Kidney glomerular epithelial cell (primary cell): ENCODE measurements at places on chromosomes 2 and 18.
A peak's percentile ranks its signal among the peaks of the same experiment; 100 is the strongest.

DNA sequence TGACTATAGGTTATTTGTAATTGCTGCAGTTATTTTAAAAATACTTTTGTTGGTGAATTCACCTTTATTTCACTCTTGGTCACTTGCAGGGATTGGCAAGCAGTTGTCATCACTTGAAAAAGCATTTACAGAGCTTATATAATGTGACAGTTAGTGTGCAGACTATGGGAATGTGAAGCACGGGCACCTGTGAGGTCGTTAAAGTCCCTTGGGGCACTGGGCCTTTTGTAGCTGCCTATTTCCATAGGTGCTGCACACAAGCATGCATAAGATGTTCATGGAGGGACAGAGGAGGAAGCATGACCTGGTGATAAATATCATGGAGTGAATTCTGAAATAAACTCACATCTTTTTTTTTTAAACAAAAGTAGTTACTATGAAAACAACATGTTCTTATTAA lies 124.6 kb downstream of the ATP9B start:
- no peak for DNase-seq

GRCh38 chr2:216308576-216308975 lies 63.7 kb downstream of the MARCHF4 start:
- peak; percentile 85 for DNase-seq

- no peak for DNase-seq
Measured at GRCh38 chr2:58757971-58758370, 516.8 kb upstream of the FANCL start.

DNA sequence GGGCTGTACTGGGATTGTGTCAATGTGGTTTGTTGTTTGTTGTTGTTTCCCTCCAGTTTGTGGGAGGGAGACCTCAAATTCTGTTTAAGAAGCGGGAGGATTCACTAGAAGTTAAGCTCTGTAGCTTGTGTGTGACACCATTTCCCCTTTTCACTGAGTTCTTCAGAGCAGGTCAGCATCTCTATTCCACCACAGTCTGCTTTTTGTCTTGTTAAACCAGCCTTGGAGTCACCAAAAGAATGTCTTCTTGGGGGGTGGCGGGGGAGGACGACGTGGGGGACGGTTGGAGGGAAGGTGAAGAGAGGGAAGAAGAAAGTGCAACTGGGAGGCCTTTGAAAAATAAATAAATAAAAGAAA lies 2.3 kb upstream of the BCL11A start:
- no peak for DNase-seq

GRCh38 chr2:14363137-14363536 lies 269.4 kb upstream of the LRATD1 start:
- DNase-seq, result no peak

GRCh38 chr2:230318190-230319121 lies 8.5 kb upstream of the SP140L start:
- DNase-seq, result no peak

DNA sequence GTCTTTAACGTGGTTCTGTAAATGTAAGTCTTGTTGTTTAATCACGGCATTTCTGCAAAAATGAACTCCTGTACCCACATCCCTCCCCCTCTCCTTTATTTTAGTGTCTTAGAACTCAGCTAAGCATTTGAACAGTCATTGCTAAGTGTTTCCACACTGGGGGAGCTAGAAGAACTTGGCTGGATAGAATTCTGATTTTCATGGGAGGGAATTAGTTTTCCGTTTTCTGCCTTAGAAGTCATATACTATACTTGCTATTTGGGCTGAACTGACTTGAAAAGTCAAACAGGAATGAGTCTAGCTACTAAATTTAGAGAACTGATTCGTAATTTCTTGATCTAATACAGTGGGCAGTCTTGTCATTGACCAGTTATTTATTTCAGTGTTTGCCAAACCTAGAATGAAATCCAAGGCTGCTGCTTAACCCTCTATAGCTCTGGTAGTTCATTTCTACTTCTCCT lies 61.1 kb downstream of the FMNL2 start:
- DNase-seq, result no peak

DNA sequence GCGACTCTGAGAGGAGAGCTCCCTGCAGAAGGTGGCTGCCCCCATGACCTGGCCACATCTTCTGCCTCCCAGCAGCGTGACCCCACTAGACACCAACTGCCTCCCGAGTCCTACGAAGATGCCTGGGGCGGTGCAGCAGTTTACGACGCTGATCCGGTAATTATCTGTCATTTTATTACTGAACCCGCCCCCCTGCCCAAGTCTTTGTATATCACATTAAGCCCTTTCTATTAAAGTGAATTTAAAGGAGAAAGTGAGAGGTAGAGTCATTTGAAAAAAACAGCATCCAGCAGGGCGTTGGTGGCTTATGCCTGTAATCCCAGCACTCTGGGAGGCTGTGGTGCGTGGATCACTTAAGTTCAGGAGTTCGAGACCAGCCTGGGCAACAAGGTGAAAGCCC lies 33.4 kb downstream of the ABCG8 start:
- no peak for DNase-seq

DNA sequence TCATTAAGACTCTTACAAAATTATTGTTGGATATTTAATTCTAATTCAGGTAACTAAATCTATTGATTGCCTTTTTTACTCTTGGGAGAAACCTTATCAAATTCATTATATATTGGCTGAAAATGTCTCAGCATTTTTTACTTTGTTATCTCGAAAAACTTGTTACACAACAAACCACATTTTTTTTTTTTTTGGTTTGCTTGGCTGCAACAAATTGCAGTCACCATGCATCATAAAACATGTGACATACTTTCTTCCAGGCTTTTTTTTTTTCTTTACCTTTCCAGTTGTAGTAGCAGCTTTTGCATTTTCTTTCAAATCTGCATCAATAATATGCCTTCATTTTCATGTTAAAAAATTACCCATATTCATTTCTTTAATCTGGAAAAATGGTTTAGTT lies 186.7 kb downstream of the TDRD15 start:
- DNase-seq, result no peak

- DNase-seq, result no peak
Measured at GRCh38 chr2:215356948-215357461, 45.1 kb downstream of the ATIC start.

GRCh38 chr2:240583774-240584173 lies 2.8 kb upstream of the CAPN10 start:
- DNase-seq, result no peak

DNA sequence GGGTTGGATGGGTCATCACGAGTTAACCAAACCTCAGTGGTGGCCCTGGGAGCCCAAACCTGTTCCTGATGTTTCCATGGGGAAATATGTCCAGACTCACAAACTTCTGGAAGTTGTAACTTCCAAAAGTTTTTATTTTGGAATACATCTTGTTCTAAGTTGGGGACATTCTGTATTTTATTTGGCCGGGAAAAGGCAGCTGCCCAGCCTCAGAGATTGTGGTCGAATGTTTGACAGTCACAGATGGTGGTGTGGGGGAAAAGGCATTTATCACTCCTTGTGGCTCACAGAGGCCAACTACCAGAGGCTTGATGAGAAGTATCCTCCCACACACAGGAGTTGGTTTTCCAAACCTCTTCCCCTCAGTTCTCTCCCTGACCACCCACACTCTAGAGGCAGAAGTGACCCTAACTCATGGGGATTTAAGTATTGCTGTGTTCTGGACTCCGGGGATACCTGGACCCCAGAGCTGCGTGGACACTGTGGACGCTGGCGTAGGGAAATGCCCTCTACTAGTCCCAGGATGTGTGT lies 124.7 kb upstream of the PPP1CB start:
- no peak for DNase-seq

GRCh38 chr2:128654408-128654807 lies 335.7 kb upstream of the HS6ST1 start:
- no peak for DNase-seq

GRCh38 chr18:62420151-62420512 lies 95.0 kb downstream of the TNFRSF11A start:
- DNase-seq, result peak; percentile 21

- no peak for DNase-seq
Measured at GRCh38 chr2:144389151-144389929, 130.6 kb downstream of the ZEB2 start.

DNA sequence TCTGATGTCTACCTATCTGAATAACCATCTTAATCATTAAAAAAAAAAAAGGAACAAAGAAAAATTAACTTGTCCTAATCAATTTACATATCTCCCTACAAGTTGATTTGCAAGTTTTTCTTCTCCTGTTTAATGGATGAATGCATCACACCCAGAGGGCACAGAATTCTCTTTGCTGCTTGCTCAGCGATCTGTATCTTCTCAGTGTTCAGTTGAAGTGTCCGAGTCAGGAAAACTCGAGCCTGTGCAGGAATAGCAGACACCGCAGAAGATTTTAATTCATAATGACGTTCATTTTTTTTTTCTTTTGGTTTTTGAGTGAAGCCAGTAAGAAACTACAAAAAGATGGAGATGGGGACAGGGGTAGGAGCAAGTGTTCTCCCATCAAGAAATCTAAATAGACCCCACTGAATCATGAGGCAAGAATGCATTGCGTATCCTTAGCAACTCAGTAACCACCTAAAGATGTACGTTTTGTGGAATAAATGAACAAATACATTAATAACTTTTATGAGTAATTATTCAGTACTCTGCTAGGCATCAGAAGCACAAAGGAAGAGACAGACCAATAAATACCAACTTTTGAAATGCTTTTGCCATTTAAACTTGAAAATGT lies 675.5 kb downstream of the LRP1B start:
- no peak for DNase-seq

DNA sequence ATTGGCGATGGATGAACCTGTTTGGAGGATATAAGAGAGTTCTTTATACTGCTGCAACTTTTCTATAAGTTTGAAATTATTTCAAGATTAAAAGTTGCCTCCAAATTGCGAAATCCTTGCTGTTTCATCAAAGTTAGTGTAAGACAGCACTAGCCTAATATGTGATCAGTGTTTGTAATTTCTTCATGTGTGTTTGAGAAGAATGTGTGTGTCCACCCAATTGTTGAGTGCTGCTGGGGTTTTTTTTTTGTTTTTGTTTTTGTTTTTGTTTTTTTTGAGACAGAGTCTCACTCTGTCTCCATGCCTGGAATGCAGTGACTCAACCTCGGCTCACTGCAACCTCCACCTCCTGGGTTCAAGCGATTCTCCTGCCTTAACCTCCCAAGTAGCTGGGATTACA lies 33.4 kb downstream of the CDK15 start:
- DNase-seq, result no peak

GRCh38 chr2:164504253-164504652 lies 117.0 kb downstream of the GRB14 start:
- DNase-seq, result no peak

DNA sequence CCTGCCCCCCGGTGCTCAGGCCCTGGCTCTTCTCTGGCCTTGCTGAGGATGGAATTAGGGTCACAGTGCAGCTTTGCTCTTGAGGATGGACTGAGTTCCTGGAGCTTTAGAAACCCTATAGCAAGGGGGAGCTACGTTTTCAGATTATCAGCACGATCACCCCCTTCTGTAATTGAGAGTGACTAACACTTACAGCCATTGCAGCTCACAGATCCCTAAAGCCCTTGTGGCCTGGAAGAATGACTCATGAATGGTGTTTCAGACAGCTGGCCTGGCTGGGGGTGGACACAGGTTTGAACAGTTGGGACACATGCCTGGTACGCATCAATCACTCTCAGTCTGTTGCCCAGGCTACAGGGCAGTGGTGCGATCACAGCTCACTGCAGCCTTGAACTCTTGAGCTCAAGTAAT lies 79.7 kb upstream of the IGFBP5 start:
- peak; percentile 97 for DNase-seq

DNA sequence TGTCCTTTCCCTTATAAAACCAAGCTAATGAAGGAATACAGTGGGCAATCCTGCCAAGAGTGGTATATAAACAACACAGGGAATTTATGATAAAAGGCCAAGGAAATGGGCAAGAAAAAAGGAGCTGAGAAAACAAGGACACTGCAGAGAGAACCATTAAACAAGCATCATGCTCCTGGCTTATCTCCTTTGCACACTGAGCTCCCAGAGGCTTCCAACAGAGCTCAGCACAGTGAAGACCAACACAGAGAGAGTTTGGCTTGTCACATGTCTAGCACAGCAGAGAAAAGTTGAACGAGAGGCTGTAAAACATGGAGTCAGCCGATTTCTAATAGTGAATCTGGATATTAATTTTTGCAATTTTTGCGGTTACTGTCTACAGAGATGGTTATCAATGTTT lies 68.0 kb upstream of the KLF7 start:
- DNase-seq, result no peak

- no peak for DNase-seq
Measured at GRCh38 chr2:106342831-106343251, 125.4 kb downstream of the RGPD3 start.

- peak; percentile 100 for DNase-seq
Measured at GRCh38 chr2:234823196-234823876, 128.5 kb upstream of the SH3BP4 start.

DNA sequence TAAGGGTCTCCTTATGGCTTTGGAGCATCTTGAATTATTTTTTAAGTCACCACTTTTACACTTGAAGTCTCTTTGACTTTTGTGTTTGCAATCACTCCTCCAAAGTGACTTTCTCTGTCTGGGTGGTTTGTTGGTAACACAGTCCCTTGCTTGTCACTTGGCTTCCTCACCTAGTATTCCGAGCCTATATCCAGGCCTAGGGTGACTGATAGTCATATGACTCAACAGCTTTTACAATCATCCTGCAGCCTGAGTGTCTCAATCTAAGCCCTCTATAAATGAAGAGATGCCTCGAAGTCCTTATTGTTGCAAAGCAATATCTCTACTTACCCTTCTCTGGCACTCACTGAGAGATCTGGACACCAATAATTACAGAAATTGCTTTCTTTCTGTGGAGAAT lies 53.9 kb upstream of the SETBP1 start:
- DNase-seq, result no peak

- DNase-seq, result no peak
Measured at GRCh38 chr2:241612156-241613016, 24.6 kb downstream of the THAP4 start.

GRCh38 chr18:52333860-52334259 lies 6.1 kb upstream of the DCC start:
- DNase-seq, result no peak

DNA sequence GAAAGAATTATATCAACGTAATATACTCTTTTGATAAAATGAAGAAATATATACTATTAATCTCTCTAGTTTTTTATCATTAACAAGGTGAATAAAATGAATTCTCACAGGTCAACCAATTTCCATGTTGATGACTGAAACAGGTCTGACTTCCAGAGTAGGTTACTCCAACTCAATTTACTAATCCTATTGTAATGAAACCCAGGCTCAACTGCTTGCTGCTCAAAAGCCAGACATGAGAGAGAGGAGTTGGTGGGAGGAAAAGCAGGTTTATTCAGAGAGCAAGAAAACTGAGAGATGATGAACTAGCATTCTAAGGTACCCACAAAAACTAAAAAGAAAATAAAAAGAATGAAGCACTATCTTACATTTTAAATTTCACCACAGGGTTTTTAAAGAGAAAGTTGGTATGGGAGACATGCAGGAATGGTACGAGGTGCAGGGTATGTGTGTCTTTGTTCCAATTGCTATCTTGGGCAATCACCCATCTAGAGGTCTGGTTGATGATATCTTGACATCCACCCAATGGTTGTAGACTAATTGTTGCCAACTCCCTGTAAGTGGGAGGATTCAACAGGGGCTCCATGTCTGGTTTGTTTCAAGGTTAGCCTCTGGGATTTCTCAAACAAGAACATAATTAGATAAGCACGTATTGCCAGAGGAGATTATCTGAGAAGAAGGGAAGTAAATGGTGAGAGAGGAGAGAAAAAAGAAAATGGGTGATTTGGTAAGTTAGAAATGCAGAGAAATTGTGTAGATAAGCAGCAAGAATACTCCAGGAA lies 471.4 kb upstream of the REG3G start:
- DNase-seq, result no peak

GRCh38 chr2:65604246-65604645 lies 171.8 kb upstream of the SPRED2 start:
- no peak for DNase-seq

GRCh38 chr2:105741174-105741573 lies 3.5 kb upstream of the NCK2 start:
- DNase-seq, result no peak
